A549 treated with CORT108297 at 1 μM for 4 hours (cell line): ENCODE measurements at places on chromosomes 2 and 18. TPM values are rescaled to one million over a fixed set of nuclear protein-coding genes. Genes with fewer than 3 reads are reported as not detected.

The SPDYA gene
- 0.10 to 0.32 TPM (median 0.17 TPM) in 5 replicates for total RNA-seq

The RESP18 gene
- total RNA-seq = not detected in 5 replicates

The IL1RL1 gene
- 0.67 to 1.2 TPM (median 0.86 TPM) in 5 replicates for total RNA-seq

The CCDC68 gene
- total RNA-seq = 2.6 to 4.4 TPM (median 3.8 TPM) in 5 replicates

The TSPYL6 gene
- total RNA-seq = not detected in 5 replicates

The HAT1 gene
- 66.7 to 90.0 TPM (median 67.7 TPM) in 5 replicates for total RNA-seq

The AFTPH gene
- total RNA-seq = 22.8 to 26.9 TPM (median 24.0 TPM) in 5 replicates

The LYPD6 gene
- total RNA-seq = 0.06 to 0.19 TPM (median 0.06 TPM) in 4 of 5 replicates, not detected in the other

The CCDC178 gene
- not detected in 5 replicates for total RNA-seq

The IL1B gene
- total RNA-seq = 0.21 to 0.57 TPM (median 0.24 TPM) in 5 replicates

The KCNJ3 gene
- not detected in 5 replicates for total RNA-seq

The STEAP3 gene
- total RNA-seq = 39.7 to 50.4 TPM (median 45.1 TPM) in 5 replicates

The ANO7 gene
- total RNA-seq = 1.5 to 2.6 TPM (median 2.5 TPM) in 5 replicates

The DOK1 gene
- 3.4 to 5.4 TPM (median 4.5 TPM) in 5 replicates for total RNA-seq

The CAPN14 gene
- total RNA-seq = 0.02 to 0.07 TPM (median 0.03 TPM) in 4 of 5 replicates, not detected in the other

The WDFY1 gene
- total RNA-seq = 33.9 to 44.5 TPM (median 41.0 TPM) in 5 replicates

The SLC5A7 gene
- total RNA-seq = not detected in 5 replicates

The UCN gene
- 0.48 to 2.5 TPM (median 1.6 TPM) in 5 replicates for total RNA-seq
